ENCODE measurements at places on chromosomes 2 and 18.

GRCh38 chr2:17858064-17858463, 20.4 kb upstream of the KCNS3 start:
- DNase-seq: no peak

DNA sequence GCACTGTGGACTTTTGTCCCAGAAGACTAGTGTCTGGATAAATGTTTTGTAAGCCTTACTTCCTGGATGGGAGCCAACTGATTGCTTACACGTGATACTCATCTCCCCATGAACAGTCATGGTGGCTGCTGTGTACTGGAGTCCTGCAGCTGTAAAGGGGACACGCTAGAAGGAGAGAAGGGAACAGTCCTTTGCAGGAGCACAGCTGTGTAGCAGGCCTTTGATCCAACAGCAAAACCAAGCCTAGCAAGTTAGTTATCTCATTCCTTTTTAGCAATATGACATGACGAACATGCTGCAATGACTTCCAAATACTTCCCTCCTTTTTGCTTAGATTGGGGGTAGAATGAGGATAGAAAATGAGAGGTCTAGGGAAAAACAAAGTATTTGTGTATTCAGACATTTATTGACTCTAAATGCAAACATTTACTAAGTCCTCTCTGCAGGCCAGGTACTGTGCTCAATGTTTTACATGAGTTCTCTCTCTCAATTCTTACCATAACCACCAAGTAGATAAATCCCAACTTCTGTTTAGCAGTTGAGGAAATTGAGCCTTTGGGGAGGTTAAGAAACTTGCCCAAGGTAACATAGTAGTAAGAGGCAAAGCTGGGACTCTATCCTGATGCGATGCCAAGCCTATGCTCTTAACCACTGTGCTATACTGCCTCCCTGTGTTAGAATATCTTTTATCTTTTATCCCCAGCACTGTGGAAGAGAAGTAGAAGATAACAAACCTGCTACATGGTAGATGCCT, 55.4 kb upstream of the CD28 start:
- DNase-seq: no peak

GRCh38 chr2:123853161-123853560, 171.9 kb upstream of the CNTNAP5 start:
- no peak for DNase-seq

- DNase-seq: no peak
Measured at GRCh38 chr18:34697233-34697632, 12.9 kb upstream of the DTNA start.

- DNase-seq: no peak
Measured at GRCh38 chr2:55157474-55157884, 74.6 kb downstream of the CLHC1 start.

- DNase-seq: no peak
Measured at GRCh38 chr2:237883951-237884446, 24.6 kb downstream of the RAMP1 start.

All from NCI-H446 (cell line).